Pancreas (tissue), 10 donors: ENCODE measurements at places on chromosomes 16 and 17. TPM values are rescaled to one million over a fixed set of nuclear protein-coding genes. Genes with fewer than 3 reads are reported as not detected.

DNA sequence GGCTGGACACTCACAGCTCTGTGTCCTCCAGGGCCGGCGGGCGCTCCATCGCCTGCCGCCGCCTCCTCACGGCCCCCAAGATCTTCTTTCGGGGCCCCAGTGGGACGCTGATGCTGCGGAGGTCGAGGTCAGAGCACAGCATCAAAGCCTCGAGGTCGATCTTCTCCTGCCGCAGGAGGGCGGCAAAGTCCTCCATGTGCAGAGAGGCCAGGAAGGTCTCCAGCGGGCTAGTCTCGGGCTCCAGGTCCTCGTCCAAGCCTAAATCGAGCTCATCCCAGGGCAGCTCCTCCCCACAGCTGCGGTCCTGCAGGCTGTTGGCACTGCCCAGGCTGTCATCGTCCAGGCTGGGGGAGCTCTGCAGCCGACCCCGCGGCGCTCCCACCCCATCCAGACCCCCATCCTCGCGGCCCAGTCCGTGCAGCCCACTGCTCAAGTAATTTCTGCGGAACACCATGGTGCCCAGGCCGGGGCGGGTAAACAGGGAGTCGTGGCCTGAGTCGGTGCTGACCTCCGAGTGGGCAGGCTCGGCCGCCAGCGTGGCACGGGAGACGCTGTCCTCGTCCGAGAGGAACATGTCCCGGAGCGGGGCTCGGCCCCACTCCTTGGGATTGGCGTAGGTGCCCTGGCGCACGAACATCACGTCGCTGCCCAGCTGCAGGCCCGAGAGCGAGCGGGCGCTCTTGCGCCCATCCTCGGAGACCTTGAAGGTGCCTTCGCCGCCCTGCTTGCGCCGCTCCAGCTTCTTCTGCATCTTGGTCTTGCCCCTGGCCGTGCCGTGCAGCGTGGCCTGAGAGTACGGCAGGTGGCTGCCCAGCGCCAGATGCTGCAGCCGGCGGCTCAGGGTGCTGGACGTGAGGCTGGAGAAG, 3.4 kb downstream of the USH1G start:
- DNase-seq = no peak

DNA sequence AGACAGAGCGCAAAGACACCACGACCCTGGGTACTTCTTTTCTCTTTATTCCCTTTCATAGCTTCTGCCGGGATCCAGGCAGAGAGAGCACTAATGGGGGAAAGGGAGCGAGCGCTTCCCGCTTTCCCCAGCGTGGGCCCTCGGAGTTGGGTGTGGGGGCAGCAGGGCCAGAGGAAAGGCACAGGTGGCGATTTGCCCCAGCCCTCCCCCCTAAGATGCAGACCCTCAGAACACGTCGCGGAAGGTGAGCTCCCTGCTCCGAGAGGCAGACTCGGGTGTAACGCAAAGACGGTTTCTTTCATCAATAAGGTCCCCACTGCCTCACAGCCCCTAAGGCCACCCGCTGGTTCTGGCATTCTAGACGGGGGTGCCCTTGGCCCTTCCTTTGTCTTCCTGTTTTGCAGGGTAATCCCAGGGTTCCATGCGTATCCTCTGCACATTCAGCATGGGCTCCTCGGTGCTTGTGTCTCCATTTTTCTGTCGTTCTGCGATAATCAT, 570 bp upstream of the NME3 start:
- peak; percentile 70 for DNase-seq

KRT9 gene
- total RNA-seq = not detected

DNA sequence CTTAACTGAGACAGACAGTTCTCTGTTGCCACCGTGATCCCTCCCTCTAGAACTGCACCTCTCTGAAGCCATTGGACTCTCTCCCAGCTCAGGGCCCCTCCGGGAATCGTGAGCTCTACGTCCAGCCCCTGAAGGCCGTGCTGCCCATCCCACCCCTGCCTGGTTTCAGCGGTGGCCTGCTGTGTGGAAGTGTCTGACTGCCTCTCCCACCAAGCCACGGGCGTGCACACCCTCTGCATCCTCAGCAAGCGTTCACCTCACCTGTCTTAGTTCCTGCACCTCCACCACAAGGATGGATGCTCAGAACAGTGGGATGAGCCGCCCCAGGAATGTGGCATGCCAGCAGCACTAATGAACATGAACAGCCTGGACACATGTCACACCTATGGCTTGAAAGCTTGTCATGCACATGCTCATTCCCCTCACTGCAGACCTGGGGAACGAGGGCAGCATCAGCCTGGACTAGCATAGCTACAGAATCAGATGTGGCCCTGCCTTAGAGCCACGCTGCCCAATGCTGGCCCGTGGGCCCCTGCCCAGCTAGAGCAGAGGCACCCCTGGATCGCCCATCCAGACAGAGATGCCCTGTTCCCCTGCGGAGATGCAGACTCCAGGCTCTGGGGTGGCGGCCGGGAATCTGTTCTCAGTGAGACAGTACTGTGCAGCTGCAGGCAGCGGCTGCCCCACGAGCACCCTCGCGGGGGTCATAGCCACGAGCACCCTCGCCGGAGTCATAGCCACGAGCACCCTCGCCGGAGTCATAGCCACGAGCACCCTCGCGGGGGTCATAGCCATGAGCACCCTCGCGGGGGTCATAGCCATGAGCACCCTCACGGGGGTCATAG, 73.7 kb upstream of the CHMP6 start:
- DNase-seq = no peak

DNA sequence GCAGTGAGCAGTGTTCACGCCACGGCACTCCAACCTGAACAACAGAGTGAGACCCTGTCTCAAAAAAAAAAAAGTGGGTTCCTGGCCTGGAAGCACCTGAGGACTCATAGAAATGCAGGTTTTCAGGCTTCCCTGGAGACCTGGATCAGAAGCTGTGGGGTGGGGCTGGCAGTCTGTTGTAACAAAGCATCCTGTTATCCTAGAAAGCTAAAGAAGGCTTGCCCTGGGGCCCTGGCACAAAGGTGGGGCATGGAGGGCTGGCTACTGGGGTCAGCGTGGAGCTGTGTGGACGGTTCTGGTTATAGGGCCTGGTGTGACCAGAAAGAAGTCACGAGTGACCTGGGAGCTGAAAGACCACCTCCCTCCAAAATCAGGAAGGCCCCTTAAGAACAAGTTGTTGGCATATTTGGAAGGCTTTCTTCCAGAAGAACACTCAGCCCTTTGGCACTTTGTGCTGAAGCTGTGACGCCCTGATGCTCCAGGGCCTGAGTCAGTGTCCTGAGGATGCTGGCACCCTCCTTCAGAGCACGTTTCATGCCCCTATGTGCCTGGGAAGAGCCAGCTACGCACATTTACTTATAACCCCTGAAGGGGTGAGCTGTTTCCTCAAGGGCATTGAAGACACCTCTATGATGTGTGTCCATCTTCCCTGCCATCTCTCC, 6.2 kb downstream of the CRISPLD2 start:
- DNase-seq = no peak

- no peak for DNase-seq
These were observed 29.7 kb downstream of the POLR3E start for GRCh38 chr16:22326771-22327445.

- DNase-seq = no peak
These were observed 93.8 kb upstream of the ZNF469 start for GRCh38 chr16:88289001-88289400.

DNA sequence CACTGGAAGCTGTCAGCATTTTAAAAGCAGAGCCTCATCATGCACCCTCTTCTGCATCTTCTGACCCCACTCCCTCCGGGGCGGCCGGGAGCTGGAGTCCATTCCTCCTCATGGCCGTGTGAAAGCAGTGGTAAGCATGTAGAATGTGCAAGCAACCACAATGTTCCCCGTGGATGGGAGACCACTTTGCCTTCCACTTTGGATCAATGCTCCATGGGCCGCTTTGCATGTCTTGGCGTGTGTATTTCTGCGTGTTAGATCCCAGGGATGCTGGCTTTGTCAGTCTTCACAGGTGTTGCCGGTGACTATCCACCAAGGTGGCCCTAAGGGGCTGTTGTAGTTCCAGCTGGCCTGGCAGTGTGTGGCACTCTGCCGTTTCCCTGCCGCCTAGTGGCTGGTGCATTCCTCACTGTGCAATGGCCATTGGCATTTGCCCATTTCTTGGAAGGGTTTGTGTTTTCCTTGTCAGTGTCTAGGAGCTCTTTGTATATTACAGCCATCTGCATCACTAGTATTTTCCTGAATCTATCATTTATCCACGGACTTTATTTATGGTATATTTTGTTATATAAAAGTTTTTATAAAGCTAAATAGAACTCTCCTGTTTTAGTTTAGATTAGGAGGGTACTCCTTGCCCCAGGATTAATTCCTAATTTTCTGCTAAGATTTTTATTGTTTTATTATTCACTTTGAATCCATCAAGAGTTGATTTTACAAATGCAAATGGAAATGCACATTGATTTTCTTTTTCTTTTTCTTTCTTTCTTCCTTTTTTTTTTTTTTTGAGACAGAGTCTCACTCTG, 5.8 kb upstream of the ALDH3A1 start:
- DNase-seq = no peak

GRCh38 chr16:70381604-70382342, 35.1 kb downstream of the DDX19A start:
- no peak for DNase-seq

- DNase-seq = no peak
These were observed 25.6 kb downstream of the RAP1GAP2 start for GRCh38 chr17:2821868-2822267.

- DNase-seq = no peak
These were observed 72.4 kb downstream of the ERCC4 start for GRCh38 chr16:13992322-13992721.

- DNase-seq = no peak
These were observed 390 bp downstream of the MLLT6 start for GRCh38 chr17:38705523-38705802.

SPNS1 gene
- 20.4 TPM for total RNA-seq

- no peak for DNase-seq
These were observed 21.3 kb downstream of the DEF8 start for GRCh38 chr16:89969741-89970410.

KRTAP4-4 gene
- not detected for total RNA-seq

DNA sequence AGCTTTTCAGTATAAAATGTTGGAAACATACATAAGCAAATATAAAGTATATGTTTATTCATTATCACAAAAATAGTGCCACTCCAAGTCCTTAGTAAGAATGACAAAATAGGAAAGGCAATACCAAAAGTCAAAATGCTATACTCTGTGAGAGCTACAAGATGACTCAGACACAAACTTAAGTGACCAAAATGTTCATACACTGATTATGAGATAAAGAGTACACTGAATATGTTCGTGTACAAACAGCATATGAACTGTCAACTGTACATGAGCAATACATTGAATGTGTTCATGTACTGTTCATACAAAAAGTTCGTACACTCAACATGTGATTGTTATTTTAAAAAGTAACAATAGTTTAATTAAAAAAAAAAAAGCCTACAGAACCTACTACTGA, 103.3 kb downstream of the CA4 start:
- DNase-seq = no peak
